Epithelial cell of proximal tubule (primary cell): ENCODE measurements at places on chromosomes 7 and 10. TPM values are rescaled to one million over a fixed set of nuclear protein-coding genes. Genes with fewer than 3 reads are reported as not detected.

- no peak for DNase-seq
Observed at GRCh38 chr10:89348481-89348880, 20.7 kb downstream of the IFIT3 start.

DNA sequence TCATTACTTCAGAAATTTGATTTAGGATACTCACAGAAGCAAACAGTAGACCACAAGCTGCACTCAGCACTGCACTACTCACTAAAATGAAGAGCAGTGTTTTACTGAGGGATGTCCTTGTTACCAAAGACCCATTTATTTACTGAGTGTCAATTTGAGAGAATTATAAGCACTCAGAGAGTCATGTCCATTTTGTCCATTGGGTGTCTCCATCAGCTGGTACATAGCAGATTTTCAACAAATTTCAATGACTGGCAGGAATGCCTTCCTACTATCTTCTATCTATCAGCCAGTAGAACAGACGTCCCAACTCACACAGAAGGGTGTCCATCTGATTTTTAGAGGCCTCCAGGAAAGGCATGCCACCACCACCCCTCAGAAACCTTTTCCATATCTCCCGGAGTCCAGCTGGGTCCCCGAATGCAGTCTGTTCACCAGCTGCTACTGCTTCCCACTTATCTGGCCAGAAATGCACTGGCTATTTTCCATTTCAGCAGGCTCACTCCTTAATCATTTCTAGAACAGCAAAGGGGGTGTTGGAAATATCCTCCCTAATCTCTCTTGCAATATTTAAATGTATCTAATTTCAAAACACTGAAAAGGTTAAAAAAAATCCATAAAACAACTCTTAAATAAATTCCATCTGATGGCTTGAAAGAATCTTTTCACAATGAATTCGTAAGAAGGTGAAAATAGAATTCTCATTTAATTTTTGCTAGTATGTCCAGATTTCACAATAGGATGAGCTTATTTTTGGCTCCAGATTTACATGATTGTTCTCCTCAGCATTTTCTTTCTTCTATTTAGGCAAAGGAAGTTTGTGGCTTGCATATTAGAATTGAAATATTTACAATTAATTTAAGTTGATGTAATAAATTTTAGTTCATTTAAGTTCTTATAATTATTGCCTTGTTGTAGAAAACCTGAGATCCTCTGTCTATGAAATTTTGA lies 1164.0 kb upstream of the CELF2 start:
- DNase-seq: no peak

DNA sequence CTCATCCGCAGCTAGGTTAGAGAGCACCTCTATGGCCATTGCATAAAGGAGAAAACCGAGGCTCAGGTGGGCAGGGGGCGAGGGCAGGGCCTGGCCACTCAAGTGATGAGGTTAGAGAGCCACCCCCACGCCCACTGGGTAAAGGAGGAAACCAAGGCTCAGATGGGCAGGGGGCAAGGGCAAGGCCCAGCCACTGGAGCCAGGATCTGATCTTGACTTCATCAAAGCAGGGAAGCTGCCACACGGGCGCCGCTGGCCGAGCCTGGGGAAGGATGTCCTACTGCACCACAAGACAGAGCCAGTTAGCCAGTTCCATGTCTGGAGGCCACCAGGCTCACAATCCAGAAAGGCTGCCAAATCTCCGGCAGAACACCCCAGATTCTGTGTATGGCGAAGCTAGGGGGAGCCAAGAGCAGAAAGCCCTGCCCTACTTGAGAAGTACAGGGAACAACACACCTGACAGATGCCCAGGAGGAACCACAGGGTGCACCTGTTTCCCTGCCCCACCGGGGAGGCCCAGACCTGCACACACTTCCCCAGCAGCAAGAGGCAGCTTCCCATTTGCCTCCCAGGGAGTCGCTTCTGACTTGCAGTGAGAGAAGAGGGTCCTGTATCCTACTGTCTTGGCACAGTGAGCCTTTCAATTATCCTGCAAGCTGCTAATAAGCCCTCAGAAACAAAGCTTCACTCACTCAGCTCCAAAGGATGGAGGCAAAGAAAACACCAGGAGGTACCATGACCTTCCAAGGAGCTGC lies 101.9 kb downstream of the TNS3 start:
- no peak for DNase-seq

DNA sequence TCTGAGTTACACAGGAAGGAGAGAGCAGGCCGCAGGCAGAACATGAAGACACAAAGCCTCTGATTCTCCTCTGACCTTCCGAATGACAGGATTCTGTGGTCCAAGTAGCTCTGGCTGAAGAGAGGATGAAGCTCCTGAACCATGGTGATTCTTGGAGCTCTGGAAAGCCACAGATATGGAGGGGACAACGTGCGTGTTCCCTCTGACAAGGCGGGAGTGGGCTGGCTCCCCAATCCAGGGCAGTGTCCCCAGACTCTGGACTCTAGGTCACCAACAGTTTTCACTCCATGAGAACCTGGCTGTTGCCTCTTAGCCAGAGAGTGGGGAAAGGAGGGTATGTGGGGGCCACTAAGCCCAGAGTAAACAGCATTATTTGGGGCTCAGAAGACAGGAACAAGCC lies 7.4 kb upstream of the TRPV6 start:
- no peak for DNase-seq

DNA sequence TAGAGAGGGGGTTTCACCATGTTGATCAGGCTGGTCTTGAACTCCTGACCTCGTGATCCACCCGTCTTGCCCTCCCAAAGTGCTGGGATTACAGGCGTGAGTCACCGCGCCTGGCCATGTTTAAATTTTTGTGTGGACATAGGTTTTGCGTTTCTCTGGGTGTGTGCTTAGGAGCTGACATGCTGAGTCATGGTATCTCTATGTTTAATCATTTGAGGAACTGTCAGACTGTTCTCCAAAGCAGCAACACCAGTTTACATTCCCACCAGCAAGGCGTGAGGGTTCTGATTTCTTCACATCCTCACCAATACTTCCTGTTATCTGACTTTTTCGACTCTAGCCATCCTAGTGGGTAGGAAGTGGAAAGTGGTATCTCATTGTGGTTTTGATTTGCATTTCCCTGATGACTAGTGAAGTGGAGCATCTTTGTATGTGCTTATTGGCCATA lies 153.7 kb downstream of the DNAJB6 start:
- no peak for DNase-seq

DNA sequence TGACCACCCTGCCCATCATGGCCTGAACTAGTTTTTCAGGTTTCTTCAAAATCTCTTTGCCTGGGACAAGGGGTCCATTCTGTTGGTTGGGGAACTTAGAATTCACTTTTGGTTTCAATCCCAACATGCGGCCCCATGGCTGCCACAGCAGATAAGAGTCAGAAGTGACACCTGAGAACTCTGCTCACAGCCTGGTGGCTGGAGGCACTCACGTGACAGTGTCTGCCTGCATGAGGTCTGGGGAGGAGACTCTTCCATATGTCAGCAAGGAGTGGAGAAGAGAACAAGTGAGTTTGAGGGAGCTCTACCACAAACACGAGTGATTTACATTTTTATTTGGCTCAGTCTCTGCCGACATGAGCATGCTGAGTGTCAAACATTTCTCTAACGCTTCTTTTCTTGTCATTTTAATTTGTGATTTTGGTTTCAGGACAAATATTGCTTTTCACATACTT lies 370.4 kb downstream of the TNS3 start:
- DNase-seq: no peak

- peak; percentile 67 for DNase-seq
Observed at GRCh38 chr7:108132551-108133265, 2.5 kb upstream of the LAMB4 start.

DNA sequence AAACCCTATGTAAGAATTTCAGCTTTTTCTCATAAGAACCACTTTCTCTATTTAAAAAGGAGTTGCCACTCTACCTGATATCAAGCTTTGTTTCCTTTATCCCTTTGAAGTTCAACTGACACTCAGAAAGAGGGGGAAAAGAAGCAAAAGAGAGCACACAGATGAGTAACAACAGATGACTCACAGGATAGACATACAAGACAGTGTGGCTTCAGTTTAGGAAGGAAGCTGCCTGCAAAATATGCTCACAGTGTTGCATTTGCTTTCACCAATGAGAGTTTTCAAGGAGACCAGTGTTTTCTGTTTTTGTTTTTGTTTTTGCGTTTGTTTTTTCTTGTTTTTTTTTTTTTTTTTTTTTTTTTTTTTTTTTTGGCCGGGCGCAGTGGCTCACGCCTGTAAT lies 1181.6 kb downstream of the DNAJB9 start:
- DNase-seq: no peak

- DNase-seq: peak; percentile 88
Observed at GRCh38 chr10:127922675-127923366, 15.9 kb downstream of the PTPRE start.

GRCh38 chr10:77907900-77908717 lies 18.4 kb downstream of the DLG5 start:
- DNase-seq: no peak

- DNase-seq: no peak
Observed at GRCh38 chr7:50814166-50814565, 31.5 kb upstream of the GRB10 start.

DNA sequence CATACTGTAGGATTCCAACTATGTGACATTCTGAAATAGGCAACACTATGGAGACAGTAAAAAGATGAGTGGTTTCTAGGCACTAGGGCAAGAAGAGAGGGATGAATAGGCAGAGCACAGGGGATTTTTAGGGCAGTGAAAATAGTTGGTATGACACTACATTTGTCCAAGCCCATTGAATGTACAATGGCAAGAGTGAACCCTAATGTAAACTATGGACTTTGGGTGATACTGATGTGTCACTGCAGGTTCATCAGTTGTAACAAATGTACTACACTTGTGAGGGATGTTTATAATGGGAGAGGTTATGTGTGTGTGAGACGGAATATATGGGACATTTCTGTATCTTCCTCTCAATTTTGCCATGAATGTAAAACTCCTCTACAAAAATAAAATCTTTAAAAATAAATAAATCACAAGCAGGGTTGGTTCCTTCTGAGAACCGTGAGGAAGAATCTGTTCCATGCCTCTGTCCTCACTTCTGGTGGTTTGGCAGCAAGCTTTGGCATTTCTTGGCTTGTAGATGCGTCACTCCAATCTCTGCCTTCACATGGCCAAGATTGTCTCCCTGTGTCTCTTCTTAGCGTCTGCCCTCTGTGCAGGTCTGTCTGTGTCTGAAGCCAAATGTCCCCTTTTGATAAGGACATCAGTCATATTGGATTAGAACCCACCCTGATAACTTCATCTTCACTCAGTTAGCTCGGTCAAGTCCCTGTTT lies 83.1 kb upstream of the AGBL3 start:
- no peak for DNase-seq

DNA sequence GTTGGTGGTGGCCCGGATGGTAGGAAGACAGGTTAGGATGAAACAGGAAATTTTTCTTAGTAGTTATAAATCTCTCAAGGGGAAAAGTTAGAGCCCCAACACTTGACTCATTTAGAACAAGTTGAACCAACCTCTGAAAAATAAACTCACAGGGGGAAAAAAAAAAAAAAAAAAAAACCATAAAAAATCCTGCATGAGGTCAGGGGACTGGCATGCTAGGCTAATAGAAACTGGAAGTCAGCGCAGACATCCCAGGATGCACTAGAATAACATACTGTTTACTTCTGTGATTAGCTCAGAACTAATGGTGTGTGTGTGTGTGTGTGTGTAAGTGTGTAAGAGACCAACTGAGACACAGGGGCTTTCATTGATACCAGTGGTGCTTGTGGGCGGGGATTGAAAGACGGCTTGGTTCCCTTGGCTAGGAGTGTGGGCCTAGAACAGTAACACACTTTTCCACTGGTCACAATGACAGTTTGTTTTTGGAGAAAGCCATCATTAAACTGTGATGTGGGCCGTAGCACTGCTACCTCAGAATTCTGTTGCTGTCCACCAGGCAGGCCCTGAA lies 491.6 kb upstream of the GALNT17 start:
- no peak for DNase-seq

DNA sequence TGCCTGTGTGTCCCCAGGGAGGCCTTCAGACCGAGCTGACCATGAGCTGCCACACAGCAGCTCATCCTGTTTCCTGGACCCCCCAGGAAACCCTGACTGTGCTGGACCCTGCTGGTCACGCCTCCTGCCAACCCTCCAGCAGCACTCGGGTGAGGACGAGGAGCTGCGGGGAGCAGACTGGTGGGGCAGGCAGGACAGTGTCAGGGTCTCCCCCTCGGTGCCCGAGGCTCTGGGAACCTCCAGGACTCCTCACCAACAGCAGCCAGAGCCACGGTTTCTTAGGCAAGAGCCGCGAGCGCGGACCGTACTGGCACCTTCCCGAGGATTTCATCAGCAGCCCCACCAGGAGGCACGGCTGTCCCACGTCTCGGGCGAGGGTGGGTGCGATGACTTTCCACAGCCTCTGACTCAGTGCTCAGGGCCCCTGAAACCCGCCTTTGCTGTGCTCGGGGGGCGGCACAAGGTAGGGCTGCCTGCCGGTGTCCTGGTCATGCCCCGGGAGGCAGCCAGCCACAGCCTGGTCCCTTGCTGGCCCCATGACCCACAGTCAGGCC lies 186.9 kb downstream of the ELFN1 start:
- no peak for DNase-seq

DNA sequence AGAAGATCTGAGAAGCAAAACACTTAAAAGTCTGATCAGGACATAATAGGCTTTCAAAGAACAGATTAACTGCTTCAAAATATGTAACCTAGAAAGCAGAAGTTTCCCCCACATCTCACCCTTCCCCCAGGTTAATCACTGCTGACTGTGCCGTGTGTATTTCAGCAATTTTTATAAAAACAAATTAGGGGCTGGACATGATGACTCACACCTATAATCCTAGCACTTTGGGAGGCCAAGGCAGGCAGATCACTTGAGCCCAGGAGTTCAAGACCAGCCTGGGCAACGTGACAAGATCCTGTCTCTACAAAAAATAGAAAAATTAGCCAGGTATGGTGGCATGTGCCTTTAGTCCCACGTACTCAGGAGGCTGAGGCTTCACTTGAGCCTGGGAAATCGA lies 67.6 kb upstream of the GATA3 start:
- DNase-seq: no peak

DNA sequence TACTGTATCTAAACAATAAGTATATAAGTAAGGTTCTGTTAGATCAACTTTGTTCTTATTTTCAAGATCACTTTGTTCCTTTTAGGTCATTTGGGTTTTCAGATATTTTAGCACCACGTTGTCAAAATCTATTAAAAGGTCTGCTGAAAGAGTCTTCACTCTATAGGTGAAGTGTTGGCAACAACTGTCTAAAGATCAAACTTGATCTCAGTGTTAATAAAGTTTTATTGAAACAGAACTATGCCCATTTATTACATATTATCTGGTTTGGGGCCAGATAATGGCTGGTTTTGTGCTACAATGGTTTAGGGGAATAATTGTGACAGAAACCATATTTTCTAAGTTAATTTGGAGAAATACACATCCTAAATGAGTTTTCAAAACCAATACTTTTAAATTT lies 478.9 kb upstream of the GRM3 start:
- DNase-seq: no peak

DNA sequence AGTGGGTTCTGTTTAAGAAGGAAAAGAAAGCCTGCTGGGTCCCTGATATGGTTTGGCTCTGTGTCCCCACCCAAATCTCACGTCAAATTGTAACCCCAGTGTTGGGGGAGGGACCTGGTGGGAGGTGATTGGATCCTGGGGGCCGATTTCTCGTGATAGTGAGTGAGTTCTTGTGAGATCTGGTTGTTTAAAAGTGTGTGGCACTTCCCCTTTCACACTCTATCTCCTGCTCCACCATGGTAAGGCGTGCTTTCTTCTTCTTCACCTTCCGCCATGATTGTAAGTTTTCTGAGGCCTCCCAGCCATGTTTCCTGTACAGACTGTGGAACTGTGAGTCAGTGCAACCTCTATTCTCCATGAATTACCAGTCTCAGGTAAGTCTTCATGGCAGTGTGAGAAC lies 42.6 kb downstream of the INPP5A start:
- no peak for DNase-seq

Gene HYAL4
- total RNA-seq: not detected in 2 replicates

Gene NOS3
- 1.2 and 1.9 TPM in 2 replicates for total RNA-seq

Gene VENTX
- not detected in 2 replicates for total RNA-seq
